AG10803 (cell line): ENCODE measurements at places on chromosomes 12 and 14.

DNA sequence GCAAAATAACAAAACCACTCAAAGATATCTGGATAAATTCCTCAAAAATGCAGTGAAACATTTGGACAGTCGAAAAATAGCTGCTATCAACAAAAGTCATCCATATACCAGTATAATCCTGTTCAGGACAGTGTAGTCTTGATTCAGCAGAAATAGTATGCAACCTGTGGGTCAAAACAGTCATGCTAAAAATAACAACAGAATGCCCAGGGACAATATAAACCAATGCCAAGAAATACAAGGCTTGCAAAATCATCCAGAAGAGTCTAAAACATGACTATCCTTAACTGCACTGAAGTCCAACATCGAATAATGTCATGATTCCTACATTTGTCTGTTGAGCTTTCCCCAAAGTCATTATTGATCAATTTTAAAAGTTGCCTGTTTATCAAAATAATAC is 425.9 kb downstream of the FSCB start:
- DNase-seq: no peak

DNA sequence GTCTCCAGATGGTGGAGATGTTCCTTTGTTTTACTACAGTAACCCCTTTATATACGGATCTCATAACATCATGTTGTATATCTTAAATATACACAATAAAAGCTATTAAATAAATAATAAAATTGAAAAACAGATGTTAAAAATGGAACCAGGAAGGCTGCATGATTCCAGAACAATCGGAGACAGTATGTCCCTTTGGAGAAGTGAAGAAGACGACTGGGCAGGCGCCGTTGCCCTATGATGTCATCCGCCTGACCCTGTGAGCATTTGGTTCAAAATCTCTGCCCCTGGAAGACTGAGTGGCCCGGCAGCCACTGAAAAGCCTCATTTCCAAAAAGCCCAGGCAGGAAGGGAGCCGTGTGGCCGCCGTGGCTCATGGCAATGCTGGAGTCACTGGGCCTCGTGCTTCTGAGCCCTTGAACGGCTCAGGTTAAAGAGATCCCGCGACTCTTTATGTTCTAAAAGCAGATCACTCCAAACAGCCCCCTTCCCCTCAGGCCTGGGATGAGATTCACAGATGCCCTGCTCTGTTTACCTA is 30.8 kb downstream of the RIMBP2 start:
- no peak for DNase-seq

DNA sequence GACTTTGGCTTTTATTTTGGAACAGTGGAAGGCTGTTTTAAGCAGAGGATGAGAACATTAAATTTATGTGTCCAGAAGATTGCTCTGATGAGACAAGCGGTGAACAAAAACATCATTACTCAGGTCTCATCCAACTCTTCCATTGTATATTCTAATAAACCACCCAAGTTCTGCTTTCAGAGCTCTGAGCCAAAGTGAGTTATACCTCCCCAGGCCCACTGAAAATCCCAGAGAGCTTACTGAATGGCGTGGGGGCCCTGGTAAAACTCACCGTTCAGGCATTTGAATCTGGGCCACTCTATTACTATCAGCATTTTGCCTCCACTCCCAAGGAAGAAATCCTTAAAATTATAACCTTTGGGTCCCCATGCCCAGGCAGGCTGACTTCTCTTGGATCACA is 122.0 kb upstream of the HIF1A start:
- no peak for DNase-seq

GRCh38 chr12:12954356-12954755 is 2.4 kb upstream of the GPRC5D start:
- DNase-seq: no peak

- DNase-seq: peak; percentile 44
Observed at GRCh38 chr12:58314610-58315009, 373.2 kb downstream of the ATP23 start.

DNA sequence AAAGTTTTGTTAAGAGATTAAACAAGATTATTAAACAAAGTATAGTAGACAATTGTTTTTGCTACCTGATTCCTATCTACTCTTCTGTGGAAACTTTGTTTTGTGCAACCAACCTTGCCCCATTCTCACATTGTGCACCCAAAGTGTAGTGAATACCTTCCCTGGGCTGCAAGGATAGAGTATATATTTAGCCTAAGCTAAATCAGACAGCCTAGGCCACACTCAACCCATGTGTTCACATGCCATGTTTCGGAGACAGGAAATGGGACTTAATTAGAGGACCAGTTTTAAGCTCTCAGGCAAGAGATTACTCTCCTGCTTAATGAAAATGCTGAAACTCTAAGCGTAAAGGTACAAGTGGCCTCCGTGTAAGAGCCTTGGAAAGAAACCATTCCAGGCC is 734.9 kb upstream of the USP15 start:
- no peak for DNase-seq

DNA sequence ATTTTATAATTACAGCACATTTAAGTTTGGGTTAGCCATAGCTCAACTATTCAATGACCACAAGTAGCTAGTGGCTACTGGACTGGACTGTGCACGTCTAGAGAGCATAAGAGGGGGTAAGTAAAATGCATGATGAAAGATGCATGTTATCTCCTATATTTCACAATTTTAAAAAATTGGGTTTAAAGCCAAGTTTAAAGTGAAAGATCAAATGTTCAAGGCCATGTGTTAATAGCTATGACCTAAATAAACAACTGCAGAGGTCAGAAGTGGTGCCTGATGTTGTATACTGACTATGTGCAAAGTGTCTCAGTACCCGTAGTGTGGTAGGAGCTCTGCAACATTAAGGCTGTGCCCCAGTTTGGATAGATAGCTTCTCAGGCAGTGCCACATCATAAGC is 48.2 kb downstream of the BMP4 start:
- no peak for DNase-seq

- DNase-seq: no peak
Observed at GRCh38 chr14:68767248-68767645, 25.6 kb downstream of the ZFP36L1 start.

DNA sequence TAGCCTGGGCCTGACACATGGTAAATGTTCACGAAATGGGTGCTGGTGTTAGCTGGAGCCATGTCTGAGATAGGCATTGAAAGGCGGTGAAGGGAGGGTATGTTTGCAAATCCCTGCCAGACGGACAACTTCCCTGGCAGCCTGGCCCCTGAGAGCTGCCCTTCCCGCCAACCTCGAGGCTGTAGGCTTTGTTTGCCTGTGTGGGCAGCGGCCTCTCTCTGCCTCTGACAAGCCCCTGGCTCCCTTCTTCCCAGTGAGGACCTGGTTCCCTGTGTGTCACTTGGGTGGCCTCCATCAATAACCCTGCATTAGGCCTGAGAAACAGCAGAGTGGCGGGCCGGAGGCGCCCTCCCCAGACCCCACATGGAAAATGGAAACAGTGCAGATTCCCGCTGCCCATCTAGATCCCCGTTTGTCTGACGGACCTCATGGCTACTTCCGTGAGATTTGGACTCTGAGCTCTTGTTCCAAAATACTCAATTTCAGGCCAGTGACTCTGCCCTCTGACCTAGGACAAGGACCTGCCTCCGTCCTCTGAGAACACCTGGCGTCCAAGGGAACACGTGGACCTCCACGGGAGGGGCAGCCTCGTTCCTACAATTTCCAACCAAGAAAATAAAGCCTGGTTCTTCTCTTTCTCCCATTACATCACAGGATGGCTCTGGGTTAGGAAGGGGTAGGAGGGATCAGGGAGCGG is 325.5 kb downstream of the DPF3 start:
- no peak for DNase-seq

DNA sequence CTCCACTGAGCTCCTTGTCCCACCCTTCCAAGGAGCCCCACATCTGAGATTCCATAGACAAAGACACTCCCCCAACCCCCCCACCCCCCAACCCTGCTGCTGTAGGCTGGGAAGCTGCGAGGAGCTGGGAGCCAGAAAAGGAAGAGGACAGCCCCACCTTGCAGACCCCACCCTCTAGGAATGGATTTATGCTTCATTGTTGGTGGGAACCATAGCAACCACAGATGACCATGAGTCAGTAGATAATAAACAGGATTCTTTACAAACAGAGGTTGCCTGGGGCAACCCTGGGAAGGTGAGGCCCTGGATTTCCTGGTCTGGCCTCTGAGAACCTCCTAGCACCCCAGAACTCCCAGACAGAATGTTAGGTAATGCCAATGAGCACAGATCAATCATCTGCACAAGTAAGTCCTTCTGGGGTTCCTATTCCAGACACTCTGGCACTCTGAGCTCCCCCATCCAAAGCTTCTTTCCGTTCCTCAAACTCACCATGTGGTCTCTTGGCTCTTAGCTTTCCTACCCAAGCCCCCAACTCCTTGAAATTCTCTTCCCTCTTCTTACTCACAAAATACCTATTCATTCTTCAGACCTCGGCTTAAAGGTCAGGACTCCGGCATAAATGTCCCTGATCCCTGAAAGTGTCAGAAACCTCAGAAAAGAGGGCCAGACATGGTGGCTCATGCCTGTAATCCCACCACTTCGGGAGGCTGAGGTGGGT is 15.2 kb upstream of the PLEKHG6 start:
- peak; percentile 87 for DNase-seq

- no peak for DNase-seq
Observed at GRCh38 chr14:95683793-95684192, 2.4 kb upstream of the TCL1B start.

DNA sequence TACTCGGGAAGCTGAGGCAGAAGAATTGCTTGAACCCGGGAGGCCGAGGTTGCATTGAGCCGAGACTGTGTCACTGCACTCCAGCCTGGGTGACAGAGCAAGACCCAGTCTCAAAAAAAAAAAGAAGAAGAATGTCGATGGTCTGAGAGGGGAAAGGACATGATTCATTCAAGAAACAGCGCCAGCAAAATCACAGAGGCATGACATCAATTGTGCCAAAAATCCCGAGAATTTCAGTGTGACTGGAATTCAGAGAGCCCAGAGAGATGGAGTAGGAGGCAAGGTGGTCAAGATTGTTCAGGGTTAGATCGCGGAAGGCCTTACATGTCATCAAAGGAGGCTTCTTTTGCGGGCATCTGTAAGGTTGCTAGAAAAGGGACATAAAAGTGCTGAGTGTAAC is 483.3 kb downstream of the VRK1 start:
- DNase-seq: no peak

DNA sequence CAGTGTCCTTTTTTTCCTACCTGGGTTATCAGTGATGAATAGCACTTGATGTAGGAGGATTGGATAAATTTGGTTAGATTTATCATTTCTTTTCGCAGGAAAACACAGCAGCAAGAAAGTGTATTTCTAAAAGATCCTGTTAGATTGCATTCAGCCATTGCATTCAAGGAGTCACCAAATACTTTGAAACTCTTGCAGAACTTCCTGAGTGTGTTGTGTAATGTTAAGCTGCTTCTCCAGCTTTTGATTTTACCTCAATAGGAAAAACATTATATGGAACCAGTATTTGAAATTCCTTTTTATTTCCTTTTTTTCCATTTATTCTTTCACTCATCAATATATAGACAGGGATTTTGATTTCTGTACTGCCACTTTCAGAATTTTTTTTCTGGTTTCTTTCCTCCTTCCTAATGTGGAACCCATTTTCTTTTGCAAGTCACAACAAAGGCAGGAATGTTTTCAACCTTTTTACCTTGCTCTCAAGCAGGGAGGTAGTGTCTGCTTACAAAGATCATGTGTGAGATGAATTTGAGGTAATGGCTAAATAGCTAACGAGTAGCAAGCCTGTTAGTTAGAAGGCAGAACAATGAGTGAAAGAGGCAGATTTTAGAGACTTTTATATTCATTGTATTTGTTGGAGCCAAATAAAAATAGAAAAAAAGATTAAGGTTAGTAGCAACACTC is 56.2 kb downstream of the PPHLN1 start:
- peak; percentile 55 for DNase-seq

DNA sequence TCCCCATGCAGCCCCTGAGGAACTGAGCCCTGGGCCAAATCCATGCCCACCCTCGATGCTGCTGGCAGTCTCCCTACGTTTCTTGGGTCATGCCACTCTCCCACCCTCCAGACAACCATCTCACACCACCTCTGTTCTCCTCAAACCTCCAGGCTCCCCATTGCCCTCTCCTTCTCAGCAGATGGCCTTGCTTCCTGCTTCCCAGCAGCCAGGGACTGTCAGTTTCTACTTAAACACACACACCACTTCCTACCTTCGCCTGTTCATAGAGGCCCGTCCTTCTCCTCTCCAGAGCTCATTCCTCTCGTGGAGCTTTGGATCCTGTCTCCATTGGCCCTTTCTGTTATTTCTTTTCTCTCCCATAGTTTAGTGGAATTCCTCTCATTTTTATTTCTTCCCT is 27.1 kb downstream of the ZNF664 start:
- DNase-seq: no peak

DNA sequence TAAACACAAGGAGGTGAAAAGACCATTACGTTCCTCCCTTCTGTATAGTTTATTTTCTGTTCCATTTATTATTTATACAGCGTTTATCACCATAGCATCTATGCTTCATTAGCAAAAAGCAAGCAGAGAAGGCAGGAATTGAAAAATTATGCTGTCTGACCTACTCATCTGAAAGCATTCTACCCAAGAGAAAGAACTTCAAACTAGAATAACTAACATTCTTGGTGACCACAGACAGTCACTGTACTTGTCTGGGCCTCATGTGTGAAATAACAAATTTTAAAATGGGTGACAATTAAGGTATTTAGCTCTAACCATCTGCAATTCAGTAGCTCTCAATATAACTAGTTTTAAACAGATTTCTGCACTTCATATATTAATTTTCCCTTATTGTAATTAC is 29.3 kb upstream of the PDE3A start:
- no peak for DNase-seq

DNA sequence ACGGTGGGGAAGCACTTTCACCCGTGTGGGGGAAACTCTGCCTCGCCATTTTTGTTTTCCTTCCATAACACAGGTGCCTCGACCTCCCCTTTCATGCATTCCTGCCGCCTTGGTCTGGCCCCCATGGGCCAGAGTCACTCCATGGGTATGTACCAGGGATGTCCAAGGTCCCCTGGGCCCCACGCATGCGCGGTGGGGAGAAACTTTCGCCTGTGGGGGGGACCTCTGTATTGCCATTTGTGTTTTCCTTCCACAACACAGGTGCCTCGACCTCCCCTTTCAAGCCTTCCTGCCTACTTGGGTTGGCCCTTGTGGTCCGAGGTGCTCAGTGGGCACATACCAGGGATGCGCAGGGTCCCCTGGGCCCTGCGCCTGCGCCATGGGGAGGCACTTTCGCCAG is 345.8 kb downstream of the ALG10 start:
- no peak for DNase-seq

- no peak for DNase-seq
Observed at GRCh38 chr14:50970886-50971781, 26.9 kb upstream of the PYGL start.

GRCh38 chr12:41365653-41366171 is 177.6 kb downstream of the PDZRN4 start:
- DNase-seq: no peak

DNA sequence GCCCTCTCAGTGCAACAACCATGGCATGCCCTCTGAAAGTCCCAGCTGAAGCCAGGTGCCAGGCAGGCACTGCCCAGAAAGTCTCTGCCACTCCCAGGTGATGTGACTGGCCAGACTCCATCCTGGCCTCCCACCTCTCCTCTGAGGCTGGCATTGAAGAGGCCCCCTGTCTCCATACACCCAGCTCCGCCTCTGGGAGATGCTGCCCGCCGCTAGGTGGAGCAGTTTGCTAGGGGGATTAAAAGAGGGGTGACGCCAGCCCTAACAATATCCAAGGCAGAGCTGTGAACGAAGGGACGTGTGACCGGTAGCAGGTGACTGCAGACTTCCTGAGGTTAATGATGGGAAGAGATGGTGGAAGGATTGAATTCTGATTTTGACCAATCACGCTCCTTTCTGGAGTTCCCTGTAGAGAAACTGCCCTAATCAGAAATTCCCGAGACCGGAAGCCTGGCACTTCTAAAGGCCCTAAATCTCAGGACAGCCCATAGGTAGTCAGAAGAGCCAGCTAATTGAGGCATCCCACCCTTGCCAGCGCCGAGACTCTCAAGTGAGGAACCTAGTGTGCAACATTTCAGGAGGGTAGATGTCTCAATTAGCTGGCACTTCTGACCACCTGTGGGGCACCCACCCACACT is 8.3 kb upstream of the PLEK2 start:
- DNase-seq: no peak
